Stimulated activated CD4-positive, alpha-beta T cell treated with anti-CD3 and anti-CD28 coated beads, TNF-alpha, amount 100 ng/mL, for 1 hour (primary cell): ENCODE measurements at places on chromosomes 16 and 17.

GRCh38 chr16:56708525-56709442 is 21.1 kb upstream of the NUP93 start:
- no peak for DNase-seq

GRCh38 chr17:69723741-69724140 is 309.2 kb downstream of the MAP2K6 start:
- no peak for DNase-seq

DNA sequence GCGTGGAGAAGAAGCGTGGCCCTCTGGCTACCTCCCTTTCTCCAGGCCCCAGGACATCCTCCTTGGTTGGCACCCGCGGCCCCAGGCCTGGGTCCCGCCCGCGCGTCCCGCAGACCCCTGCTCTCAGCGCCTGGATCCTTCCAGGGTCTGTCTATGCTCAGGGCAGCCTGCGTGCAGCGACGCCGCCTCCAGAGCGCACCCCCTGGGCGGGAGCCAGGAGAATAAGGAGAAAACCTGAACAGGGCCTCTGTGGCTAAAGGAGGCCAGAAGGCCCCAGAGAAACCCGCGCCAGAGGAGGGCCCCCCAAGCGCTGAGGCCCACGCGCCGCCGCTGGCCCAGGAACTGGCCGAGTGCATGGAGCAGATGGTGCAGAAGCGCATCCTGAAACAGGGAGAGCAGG is 40.4 kb upstream of the DNAJA2 start:
- DNase-seq: no peak

DNA sequence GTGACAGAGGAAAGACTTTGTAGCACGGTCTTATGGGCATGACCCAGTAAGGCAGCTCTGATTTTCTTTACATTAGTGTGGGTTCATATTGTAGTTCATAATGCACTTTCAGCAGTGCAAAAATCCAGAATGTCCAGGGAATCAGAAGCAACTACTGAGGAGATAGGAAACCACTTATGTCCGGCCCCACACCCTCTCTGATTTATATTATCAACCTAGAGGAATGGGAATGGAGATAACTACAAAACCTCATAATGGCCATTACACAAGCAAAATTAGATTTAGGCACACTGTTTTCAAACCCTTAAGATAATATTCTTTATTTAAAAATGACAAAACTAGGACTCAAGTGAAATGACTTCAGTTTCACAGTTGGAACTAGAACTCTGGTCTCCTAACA is 7.9 kb downstream of the MAP2K4 start:
- DNase-seq: no peak

DNA sequence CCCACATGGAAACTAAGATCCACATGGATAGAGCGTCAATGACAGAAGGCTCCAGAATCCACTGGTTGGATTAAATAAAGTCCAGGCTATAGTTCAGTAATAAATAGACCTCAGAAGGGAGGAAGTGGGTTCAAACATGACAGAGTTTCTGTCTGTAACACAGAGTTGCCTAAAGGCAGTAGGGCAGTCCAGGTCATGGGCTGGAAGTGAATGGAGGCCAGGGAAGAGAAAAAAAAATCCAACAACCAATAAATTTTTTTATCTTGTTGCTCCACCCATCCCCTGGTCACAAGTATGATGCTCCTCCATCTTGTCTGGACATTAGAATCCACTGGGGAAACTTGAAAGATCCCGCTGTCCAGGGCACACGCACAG is 92.4 kb downstream of the RGS9 start:
- DNase-seq: no peak

DNA sequence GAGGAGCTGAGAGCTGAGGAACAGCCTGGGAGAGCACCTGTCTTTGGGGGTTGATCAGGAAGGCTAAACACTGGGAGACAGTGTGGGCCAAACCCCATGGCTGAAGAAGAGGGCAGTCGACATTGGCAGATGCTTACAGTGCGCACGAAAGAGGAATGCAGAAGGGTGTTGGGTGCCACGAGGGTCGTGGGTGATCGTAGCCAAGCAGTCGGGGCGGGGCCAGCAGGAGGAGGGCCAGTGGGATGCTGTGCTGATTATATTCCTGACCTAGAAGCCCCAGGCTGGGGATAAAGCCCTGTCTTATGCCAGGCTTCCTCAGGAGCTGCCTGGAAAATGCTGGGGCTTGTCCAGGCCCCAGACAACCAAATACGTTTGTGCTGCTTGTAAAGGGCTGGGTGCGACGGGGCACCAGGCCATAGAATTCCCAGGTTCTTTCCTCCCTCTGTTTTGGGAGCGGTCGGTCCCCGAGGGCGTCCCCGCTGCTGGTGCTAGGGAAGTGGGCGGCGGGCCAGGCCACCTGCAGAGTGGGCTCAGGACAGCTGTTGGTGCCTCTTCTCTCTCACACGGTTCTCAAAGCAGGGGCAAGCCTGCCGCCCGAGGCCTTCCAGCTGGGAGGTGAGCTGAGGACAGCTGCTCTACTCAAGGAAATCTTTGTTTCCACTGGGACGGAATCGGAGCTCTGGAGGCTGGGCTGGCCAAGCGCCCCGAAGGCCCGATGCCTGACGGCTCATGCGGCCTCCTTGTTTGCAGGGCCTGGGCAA is 10.0 kb downstream of the C1QTNF1 start:
- DNase-seq: no peak

DNA sequence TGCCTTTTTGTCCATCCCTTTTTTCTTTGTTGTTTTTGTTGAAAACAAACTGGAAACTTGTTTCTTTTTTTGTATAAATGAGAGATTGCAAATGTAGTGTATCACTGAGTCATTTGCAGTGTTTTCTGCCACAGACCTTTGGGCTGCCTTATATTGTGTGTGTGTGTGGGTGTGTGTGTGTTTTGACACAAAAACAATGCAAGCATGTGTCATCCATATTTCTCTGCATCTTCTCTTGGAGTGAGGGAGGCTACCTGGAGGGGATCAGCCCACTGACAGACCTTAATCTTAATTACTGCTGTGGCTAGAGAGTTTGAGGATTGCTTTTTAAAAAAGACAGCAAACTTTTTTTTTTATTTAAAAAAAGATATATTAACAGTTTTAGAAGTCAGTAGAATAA is 4.9 kb downstream of the SOX9 start:
- DNase-seq: no peak

DNA sequence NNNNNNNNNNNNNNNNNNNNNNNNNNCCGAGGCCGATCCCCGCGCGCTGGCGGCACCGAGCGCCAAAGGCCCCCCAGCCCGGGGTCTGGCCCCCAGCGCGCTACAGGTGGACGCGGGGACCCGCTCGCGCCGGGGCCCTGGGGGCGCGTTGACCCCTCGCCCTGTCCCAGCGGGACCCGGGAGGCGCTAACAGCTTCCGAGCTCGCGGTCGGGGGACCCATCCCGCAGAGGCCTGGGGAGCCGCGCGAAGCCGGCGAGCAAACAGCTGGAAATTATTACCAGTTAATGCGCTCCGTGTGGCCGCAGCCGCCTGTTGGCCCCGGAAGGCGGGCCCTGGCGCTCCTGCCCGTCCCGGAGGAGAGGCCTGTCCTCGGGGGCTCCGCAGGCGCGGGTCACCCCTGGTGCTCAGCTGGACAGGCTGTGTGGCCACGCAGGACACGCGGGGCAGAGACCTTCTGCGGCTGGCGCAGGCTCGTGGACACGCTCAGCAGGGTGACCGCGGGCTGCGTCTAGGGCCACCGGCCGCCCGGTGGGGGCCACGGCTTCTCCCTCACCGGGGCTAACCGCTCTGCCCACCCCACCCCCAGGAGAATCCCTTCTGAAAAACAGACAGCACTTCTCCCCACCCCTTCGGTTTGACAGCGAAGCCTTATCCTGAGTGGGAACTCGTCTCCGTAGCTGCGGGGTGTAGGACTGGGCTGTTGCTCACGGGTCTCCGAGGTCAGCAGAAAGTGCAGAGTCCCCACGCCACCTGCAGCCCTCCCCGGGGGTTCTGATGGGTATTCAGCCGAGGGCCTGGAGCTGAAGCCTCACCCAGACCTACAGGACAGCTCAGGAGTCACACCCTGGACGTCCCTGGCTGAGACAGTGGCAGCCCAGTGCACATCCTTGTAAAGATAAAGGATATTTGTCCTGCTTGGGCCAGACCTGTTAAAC is 138.7 kb upstream of the RPH3AL start:
- no peak for DNase-seq

DNA sequence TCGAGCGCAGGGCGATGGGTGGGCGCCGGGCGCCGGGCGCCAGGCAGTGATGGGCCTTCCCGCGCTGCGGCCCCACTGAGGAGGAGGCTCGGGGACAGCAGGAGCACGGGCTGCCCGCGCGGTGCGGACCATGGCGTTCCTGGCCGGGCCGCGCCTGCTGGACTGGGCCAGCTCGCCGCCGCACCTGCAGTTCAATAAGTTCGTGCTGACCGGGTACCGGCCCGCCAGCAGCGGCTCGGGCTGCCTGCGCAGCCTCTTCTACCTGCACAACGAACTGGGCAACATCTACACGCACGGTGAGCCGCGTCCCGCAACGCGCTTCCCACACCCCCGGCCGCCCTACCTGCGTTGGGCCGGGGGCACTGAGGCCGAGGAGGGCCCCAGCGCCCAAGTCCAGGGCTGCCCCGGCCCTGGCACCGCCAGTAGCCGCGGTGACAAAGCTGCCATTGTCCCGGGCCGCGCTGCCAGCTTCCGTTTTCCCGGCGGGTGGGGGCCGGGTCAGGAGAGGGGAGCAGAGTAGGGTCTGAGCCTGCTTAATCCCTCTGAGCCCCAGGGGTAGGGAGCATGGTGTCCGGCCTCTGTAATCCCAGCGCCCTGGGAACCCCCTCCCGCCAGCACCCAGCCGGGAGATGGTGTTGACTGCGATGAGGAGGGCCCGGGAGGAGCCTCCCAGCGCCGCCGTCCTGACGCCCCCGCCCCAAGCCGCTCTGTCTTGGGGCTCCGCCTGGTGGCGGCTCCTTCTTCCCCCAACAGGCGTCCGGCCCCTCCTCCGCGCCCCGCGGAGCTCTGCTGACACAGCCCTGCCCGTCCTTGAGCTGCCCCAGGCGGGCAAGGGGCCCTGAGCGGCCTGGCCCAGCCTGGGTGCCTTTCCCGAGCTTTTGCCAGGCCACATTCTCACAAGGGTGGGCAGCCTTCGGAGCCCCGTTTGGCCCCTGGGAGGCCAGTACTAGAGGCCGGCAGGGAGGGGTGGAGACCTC is 685 bp downstream of the PAQR4 start:
- no peak for DNase-seq

GRCh38 chr17:70677783-70678647 is 508.7 kb downstream of the KCNJ2 start:
- DNase-seq: no peak
